ENCODE measurements at places on chromosomes 1 and 21.

- no peak for DNase-seq
Measured at GRCh38 chr1:3697810-3698209, 45.5 kb downstream of the TP73 start.

DNA sequence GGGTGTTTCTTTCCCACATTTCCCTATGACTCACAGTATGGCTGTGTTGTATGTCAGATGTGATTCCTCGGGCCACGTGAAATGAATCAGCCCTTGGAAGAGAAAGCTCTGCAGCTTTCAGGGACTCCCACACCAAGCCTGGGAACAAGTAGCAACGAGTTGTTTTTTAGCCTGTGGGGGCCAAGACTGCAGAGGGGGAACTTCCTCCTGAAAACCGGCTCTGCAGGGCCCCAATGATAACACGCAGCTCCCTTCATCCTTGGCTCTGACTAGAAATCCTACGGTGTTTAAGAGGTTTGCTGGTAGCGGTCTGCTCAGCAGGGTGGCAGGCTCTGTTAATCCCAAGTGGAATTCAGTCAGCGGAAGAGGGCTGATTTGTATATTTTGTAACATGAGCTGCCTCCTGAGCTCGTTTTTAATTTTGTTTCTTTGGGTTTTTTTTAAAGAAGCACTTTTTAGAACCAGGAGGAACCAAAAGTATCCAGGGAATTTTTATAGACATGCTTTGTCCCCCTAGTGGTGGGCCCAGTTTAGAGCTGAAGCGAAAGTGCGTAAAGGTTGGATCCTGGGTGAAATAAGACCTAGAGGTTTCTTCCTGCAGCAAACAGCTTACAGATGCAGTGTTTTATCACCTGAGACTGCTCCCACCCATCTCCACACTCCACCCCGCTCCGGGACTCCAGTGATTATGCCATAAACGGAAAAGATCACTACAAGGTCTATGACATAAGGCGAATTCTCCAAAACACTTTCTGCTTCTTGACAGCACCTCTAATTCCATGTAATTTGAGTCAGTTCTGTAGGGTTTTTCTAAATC is 48.8 kb downstream of the LAMC2 start:
- DNase-seq, result peak; percentile 90

DNA sequence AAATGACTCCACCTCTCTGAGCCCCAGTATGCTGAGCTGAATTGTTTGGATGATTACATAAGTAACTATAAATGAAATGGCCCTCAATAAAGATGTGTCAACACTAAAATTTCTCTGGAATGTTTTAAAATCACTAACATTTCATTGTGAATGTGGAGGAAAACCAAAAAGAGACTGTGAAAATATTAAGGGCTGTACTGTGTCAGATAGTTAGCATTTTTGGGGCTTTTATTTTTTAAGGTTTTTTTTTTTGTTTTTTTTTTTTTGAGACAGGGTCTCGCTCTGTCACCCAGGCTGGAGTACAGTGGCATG is 6.3 kb downstream of the MYOC start:
- DNase-seq, result no peak

- DNase-seq, result no peak
Measured at GRCh38 chr1:151967091-151967490, 26.6 kb downstream of the S100A10 start.

GRCh38 chr1:30982431-30982830 is 73.9 kb upstream of the SDC3 start:
- DNase-seq, result no peak

DNA sequence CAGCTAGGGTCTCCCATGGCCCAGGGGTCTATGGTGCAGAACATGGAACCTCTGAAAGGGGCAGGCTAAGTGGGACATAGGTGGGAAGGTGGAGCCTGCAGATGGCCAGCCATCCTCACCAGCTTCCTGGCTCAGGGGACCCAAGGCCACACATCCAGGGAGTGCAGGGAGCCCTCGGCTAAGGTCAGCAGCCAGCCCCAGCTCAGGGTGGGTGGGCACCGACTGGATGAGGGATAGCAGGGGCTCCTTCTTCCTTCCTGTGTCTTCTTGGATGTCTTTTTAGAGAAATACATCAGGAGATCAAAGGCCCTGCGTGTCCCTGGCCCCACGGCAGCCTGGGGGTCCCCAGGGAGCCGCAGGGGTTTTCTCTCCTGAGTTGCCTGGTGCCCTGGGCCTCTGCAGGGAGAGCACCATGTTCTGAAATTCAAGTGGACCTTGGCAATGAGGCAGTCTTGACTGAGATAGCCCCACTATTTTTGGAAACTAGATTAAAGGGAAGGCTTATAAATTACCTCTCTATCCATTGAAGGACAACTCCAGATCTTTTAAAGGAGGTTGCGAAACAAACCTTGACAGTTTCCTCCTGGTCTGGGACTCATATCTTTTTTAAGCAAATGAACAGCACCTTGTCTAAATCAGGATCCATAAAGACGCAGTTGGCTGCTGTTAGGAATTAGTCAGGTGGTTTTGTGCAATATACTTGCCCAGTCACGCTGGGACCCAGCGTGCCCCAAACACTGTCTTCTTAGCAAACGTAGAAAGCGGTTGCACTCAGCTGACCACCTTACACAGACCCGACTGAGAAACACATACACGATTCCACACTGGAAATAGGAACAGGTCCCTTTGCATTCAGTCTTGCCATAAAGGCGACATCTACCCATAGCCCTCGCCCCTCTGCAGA is 242.3 kb downstream of the TOMM20 start:
- no peak for DNase-seq

DNA sequence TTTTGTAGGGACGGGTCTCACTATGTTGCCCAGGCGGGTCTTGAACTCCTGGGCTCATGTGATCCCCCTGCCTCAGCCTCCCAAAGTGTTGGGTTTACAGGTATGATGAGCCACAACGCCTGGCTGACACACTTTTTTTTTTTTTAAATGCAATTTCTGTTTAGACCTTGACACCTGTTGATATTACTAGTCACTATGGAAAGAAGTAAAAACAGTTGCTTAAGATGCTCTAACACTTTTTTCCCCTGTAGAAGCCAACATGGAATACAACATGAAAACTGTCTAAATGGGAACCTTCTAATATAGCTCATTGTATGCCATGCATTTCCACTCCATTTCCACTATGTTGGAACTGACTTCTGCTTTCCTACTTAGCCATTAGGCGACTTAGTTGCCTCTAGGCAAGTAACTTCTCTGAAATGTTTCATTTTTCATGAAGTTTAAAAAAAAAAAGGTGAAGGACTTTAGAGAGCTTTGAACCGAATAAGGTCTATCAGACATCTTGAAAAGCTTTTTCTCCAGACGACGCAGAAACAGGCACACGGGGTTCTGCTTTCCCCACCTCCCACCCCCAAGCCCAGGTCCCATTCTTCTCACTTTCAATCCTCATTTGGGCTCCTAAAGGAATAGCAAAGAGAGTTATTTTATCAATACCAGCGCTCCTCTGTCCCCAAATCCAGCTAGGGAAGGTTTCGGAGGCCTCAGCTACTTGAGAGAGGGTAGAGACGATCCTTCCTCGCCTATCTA is 648 bp upstream of the DR1 start:
- no peak for DNase-seq

- DNase-seq, result no peak
Measured at GRCh38 chr1:1436630-1437032, 1.1 kb downstream of the VWA1 start.

DNA sequence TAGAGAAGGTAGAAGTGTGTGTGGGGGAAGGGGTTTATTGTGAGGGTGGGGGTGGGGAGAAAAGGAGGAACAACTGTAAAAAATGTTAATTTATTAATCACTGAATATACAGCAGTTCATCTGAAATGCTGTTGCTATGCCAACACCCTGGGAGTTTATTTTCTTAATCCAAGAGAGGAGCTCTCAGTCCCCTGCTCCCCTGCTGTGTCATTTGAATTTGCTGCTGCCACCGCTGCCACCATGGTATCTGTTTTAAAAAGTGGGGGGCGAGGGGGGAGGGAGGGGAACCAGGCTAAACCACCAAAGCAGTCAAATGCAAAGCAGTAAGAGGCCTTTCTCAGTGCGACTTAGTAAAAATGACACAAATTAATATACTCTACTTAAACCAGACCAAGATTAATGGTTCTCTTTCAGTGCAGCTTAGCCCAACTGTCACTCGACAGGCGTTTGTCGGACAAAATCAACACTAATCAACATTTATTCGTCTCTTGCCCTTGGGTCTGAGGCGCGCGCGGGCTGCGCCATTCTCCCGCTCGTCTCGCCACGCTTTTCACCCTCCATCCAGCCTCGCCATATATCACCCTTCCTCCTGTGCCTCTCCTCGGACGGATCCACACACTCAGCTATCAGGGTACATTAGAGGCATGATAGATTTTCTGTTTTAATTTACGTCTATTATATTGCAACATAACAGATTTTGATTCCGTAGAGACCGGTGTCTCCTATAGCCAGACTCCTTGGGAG is 76.2 kb downstream of the PBX1 start:
- DNase-seq, result no peak

GRCh38 chr21:31162079-31162699 is 123.9 kb upstream of the KRTAP19-8 start:
- DNase-seq, result no peak

GRCh38 chr1:94486990-94487389 is 54.6 kb downstream of the F3 start:
- no peak for DNase-seq

DNA sequence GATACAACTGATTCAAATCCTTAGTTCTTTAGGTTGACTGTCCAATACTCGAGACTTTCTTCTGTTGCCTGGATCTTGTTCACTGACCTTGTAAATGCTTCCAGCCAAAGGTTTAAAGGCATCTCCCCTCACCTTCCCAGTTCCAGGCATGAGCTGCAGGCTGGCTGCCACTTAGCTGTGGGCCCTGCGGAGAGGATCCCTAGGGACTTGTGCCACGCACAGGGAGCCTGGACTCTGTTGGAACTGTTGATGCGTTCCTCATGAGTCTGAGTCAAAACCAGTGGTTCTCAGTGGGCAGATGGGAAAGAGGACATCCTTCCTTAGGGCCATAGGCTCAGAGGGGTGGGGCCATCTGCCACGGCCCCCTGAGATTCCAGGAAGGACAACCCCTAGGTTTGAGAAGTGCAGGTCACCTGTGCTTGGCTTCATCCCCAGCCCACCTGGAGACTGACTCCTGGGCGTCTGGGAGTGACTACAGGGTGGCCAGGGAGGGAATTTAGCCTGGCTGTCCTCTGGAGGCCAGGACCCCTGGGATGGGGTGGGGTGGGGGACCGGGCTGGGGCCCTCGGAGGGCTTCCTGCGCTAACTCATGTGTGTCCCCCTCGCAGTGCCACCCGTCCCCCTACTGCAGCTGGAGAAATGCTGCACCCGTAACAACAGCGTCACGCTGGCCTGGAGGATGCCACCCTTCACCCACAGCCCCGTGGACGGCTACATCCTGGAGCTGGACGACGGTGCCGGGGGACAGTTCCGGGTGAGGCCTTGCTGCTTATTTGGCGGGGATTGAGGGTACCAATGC is 37.6 kb upstream of the GNPAT start:
- DNase-seq, result no peak

GRCh38 chr1:159015440-159015909 is 5.8 kb downstream of the IFI16 start:
- peak; percentile 65 for DNase-seq

- no peak for DNase-seq
Measured at GRCh38 chr1:157770442-157771043, 6.4 kb downstream of the FCRL2 start.

DNA sequence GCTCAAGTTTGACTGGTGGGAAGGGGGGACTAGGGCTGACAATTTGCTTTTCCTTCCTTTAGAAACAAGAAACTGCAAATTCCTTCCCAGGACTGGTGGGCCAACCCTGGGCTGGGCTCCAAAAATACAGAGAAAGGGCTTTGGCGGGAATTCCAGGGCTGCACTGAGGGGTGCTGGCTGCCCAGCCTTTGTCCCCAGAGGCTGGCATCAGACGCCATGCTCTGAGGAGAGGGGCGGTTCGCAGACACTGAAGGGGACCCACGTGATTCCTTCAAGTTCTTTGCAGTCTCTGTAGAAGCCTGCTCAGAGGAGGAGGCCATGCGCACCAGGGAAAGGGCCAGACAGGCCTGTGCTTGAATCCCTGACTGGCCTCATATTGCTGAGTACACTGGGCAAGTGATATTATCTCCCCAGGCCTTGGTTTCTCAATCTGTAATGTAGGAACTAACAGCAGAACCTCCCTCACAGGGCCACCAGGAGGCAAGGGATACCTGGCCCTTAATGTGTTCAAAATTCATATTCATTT is 119.5 kb downstream of the EPHB2 start:
- DNase-seq, result no peak
